Urinary bladder (tissue), 4 donors: ENCODE measurements at places on chromosomes 7 and 10. TPM values are rescaled to one million over a fixed set of nuclear protein-coding genes. Genes with fewer than 3 reads are reported as not detected.

GRCh38 chr7:146116521-146117222, at the start of gene CNTNAP2:
TSS of gene CNTNAP2 (plus strand) at chr7:146116801. CDS start at chr7:146116877, 76 bp downstream.
- peak; percentile 45 for DNase-seq

DNA sequence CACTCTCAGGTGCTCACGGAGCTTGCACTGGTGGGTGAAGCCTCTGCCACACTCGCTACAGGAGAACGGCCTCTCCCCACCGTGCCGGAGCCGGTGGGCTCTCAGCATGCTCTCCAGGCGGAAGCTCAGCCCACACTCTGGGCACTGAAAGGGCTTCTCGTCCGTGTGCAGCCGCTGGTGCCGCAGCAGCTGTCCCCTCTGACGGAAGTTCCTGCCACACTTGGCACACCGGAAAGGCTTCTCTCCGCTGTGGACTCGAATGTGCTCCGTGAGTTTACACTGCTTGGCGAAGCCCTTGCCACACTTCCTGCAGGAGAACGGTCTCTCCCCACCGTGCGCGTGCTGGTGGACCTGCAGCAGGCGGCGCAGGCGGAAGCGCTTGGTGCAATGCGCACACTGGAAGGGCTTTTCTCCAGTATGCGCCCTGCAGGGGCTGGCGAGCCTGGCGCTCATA, 19.3 kb downstream of the ZNF786 start:
- DNase-seq = no peak

- DNase-seq = no peak
These were observed 1.4 kb downstream of the ETV1 start for GRCh38 chr7:13988065-13988464.

DNA sequence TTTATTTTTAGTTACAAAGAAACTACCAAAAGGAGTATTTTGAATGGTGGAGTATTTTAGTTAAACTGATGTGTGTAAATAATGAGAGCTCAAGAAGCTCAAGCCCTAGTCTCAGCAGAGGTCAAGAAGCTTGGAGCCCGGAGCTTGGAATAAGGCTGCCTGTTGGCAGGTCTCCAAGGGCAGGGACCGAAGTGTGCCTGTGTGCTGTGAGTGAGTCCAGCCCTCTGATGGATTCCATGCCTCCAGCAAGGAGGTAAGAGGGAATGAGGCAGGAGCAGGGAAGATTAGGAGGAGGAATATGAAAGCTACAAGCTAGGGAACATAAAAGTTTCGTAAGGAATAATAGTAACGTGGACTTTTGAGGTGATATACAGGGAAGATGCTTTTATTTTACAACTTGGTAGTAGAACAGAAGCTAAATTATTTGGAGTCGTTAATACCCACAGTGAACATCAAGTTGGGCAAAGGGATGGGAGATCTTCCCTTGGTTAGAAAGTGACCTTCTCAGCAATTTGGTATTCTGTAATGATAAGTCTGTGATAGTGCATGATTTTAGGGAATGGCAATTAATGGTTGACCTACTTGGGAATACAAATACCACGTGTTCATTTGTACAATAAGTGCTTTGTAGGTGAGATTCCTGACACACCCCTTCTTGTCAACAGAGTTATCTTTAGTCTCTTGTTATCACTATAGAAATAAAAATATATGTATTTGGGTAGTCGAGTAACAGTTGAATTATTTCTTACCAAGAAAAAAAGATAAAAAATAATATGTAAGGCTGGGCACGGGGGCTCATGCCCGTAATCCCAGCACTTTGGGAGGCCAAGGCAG, 4.6 kb downstream of the SEC23IP start:
- no peak for DNase-seq

DNA sequence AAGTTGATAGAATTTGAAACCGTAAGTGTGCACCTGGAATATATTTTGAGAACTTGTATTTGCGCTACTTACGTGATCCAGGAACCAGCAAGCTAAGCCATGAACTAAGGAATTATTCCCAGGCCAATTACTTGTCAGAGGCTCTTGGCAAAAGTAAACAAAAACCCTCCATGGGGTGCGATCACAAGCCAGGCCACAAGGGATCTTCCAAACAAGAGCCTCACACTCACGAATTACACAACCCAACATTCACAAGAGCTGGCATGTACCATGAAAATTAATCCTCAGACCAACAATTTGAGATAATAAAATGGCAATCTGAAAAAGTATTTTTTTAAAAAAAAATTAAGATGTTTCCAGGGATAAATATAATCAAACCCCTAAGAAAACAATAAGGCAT, 467.0 kb upstream of the AKR1E2 start:
- DNase-seq = no peak

- no peak for DNase-seq
These were observed 28.9 kb downstream of the MGAM start for GRCh38 chr7:142024547-142024946.

DNA sequence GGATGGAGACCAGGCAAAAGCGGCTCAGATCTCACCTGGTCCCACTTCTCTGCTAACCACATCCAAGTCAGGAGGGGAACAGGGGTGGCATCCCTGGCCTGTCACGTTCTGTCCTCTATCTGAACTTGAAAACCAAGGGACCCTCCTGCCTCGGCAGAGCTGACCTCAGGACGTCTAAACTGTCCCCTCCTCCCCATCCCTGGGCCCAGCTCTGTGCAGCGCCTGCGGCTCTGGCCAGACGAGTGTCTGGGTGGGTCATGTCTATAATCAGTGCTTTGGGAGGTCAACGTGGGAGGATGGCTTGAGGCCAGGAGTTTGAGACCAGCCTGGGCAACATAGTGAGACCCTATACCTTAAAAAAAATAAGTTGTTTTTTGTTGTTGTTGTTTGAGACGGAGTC, 70.0 kb upstream of the ZNF479 start:
- no peak for DNase-seq

DNA sequence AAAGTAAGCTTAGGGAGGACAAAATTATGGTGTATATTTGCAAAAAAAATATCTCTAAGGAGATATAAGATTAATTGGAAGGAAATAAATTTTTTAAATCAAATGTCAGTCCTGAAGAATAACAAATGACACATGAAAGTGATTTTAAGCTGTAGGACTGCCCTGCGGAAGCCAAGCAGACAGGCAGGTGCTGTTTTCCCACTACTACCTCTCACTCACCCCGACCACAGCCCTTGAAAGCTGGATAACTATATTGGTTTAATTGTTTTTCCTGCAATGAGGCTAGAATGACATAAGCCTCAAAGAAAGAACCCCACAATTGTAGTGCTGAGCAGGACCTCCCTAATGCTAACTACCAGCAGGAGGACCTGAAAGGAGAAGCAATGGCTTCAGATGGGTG, 68.6 kb upstream of the VIPR2 start:
- no peak for DNase-seq

- DNase-seq = no peak
These were observed 142.8 kb upstream of the PHYHIPL start for GRCh38 chr10:59033622-59034021.

DNA sequence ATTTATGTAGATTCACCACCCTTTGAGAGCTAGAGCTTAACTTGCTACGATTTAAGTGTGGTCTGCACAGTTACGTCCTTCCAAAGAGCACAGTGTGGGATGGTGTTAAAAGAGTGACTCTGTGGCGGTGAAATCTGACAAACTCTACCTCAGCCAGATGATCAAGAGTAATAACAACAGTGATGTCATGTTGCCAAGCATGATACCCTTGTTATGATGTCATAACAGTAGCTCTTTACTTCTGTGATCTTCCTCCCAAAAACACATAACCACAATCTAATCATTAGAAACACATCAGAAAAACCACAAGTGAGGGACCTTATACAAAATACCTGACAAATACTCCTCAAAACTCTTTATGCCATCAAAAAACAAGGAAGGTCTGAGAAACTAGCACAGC, 649.3 kb downstream of the POM121L12 start:
- no peak for DNase-seq

GRCh38 chr10:112843623-112844022, 106.4 kb upstream of the TCF7L2 start:
- no peak for DNase-seq

DNA sequence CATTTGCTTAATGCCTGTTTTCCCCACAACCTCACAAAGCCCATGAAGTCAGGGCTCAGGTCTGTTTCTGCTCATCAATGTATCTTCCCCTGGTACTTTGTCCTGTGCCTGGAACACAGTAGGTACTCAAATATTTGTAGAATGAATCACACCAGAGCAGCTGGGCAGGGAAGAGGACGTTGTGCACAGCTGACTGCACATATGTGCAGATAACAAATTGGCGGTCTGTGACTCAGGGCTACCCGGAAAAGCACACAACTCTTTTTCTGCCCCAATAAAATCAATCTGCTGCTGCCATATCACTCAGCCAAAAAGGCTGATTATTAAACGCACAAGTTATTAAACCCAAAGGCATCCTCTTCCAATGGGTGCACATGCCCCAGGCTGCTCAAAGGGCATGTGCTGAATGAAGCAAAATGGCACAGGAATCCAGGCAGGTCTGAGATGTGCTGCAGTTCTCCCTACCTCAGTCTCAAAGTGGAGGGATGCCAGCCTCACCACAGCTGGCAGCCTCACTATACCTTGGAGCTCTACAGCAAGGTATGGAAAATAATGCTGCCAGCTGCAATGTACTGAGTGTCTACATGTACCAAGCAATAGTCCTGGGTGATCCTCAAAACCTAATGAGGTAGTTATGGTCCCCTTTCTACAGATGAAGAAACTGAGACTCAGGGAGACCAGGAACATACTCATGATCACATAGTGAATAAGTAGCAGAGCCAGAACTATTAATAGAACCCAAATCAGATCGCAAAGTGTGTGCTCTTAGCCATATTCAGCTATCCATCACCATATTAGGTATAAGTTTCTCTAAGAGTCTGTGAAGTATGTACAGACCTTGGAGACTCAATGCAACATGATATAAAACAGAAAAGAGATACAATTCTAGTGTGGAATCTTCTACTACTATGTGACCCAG, 43.4 kb downstream of the SORBS1 start:
- no peak for DNase-seq

- DNase-seq = no peak
These were observed 50.0 kb upstream of the CAMK1D start for GRCh38 chr10:12299222-12299965.

Gene ATP6V0A4
- 0.37 TPM for total RNA-seq

Gene MAD1L1
- 23.1 TPM for total RNA-seq

DNA sequence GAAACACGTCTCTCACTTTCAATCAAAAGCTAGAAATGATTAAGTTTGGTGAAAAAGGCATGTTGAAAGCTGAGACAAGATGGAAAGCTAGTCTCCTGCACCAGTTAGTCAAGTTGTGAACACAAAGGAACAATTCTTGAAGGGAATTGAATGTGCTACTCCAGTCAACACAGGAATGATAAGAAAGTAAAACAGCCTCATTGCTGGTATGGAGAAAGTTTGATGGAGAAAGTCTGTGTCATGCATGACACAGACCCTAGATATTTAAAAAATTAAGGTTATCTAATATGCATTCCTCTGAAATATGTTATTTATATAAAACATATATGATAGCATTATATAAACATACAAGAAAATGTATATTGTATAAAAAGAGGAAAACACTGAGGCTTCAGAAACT, 699.4 kb upstream of the FZD8 start:
- no peak for DNase-seq

GRCh38 chr10:75400771-75401568, 594 bp downstream of the ZNF503 start:
- DNase-seq = no peak

Gene FAM3C
- total RNA-seq = 108 TPM

DNA sequence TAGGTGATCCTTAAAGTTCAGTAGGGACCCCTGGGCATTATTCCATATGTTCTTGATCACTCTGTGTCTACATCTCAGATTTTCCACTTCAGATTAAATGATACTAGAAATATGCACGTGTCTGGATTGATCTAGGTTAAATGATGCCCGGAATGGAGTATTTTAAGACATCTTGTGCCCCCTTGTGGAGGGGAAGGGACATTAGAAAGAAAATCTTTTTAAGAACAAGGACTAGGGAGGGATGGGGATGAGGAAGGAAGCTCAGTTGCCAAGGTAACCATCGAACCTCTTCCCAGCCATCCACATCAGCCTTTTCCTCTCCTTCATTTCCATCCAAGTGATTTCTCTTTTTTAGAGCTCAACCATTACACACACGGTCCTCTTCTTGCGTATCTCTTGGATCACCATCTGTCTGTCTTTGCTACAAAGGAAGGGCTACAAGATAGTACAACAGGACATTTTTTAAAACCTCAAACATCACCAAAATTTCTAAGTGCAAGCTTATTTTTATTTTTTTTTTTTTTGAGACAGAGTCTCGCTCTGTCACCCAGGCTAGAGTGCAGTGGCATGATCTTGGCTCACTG, 40.5 kb downstream of the PRSS2 start:
- DNase-seq = no peak

Gene PTPRZ1
- total RNA-seq = 13.9 TPM

- DNase-seq = no peak
These were observed 200.1 kb downstream of the CCDC3 start for GRCh38 chr10:12801214-12802087.

GRCh38 chr10:36094096-36094495, 452.0 kb upstream of the FZD8 start:
- no peak for DNase-seq

Gene AKR1D1
- total RNA-seq = not detected

Gene SUN3
- total RNA-seq = not detected

Gene INTS15
- total RNA-seq = 11.6 TPM

GRCh38 chr7:17713584-17713983, 226.7 kb downstream of the SNX13 start:
- DNase-seq = no peak

Gene AOAH
- total RNA-seq = 7.1 TPM

- DNase-seq = no peak
These were observed 210.0 kb upstream of the LYZL1 start for GRCh38 chr10:29078919-29079318.

GRCh38 chr10:44384601-44385025, 284 bp downstream of the CXCL12 start:
- no peak for DNase-seq

Gene DYDC2
- not detected for total RNA-seq

DNA sequence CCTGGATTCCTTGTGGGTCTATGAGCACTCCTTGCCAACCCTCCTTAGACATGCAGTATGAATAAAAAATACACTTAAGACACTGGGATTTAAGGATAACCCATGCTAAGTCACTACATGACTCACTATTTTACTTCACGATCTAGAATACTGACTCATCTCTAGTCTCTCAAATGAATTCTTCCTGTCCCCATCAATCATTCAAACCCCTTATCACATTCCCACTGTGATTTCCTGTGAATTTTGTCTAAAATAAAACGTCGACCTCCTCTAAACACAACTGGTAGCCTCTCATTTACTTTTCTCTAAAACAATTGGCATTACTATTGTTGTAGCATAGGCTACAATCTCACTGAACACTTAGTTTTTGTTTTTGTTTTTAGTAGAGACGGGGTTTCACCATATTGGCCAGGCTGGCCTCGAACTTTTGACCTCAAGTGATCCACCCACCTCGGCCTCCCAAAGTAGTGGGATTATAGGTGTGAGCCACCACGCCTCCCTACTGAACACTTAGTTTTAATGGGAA, 3.9 kb upstream of the IQUB start:
- no peak for DNase-seq

DNA sequence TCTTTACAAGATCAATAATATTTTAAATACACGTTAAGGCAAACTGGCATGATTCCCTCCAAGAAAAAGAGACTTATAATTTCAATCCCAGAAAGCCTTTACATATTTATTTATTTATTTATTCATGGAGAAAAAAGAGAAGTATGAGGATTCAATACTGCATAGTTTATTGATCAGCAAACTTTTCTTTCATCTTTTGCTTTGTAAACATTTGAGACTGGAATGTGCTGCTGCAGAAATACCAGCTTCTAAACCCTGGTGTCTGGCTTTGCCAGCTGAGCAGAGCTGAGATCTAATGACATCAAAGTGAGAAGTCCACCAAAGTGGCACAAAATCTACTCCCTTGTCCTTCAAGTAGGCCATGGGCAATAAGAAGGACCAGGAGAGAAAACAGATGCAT, 93.7 kb upstream of the STK17A start:
- no peak for DNase-seq
